ENCODE measurements at places on chromosomes 5 and 9. TPM values are rescaled to one million over a fixed set of nuclear protein-coding genes. Genes with fewer than 3 reads are reported as not detected.
A peak's percentile ranks its signal among the peaks of the same experiment; 100 is the strongest.

GRCh38 chr9:113481176-113481787, 17.8 kb downstream of the RGS3 start:
- no peak for DNase-seq

- peak; percentile 80 for DNase-seq
These were observed 560 bp downstream of the DOCK2 start for GRCh38 chr5:169637549-169638121.

- no peak for DNase-seq
These were observed 4.8 kb upstream of the FAM240B start for GRCh38 chr9:38724754-38725153.

DNA sequence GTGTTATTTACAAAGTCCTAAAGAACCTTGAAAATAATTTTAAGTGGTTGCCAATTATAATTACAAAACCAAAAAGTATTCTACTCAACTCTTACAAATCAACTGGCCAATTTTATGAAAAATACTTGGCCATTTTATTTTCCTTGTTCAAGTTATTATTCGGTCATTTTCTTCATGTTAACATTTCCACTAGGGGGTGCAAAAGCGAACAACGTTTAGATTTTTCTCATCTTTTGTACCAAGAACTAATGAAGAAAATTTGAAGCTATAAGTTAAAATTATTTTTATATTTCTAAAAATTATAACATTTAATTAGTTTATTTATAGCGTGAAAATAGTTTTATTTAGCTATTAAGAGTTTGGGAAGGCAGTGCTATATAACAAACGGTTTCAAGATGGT, 1453.3 kb downstream of the MAT2B start:
- DNase-seq: no peak

GRCh38 chr5:167180906-167181305, 1110.5 kb upstream of the WWC1 start:
- DNase-seq: no peak

DNA sequence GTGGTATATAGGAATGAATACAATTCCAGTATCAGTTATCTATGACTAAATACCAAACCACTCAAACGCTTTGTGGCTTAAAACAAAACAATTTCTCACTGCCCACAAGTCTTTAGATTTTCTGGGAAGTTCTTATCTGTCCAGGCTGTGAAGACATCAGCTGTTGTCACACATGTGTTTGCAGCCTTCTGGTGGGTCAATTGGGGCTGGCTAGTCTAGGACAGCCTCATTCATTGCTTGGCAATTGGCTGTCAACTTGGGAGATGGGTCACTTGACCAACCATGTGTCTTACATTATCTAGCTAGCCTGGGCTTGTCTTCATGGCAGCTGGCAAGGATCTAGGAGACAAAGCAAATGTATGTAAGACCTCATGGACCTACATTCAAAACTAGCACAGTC, 53.8 kb upstream of the PAPPA start:
- DNase-seq: no peak

DNA sequence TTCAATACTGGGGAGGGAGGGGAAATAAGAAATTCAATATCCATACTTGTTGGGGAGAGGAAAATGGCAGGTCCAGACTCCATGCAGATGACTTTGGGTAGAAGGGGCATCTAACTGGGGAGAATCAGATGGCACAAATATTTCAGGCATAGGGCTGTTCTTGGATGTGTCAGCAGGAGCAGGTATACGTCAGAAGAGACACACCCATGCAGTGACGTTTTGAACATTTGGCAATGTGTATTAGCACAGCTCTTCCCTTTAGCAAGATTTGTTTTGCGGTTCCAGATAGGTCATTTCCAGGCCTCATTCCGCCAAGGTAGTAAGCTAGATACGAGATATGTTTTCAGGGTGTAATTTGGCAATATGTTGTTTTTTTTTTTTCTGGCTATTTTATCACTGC, 187.2 kb upstream of the CDH10 start:
- DNase-seq: no peak

DNA sequence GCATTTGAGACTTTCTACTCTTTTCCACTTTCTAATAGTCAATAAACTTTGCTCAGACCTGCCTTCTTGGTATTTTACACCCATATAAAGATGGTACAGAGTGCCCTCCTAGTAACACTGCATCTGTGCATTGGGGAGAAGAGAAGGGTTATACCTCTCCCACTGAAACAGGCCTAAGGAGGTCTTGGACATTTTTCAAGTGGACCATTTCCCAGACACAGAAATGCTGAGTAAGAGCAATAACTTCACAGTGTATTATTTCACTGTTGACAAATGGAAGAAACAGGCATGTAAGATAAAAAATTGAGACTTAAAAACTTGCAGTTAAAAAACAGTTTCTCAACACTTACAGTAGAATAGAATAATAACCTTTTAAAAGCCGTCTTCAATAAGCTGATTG, 1224.0 kb upstream of the CDH18 start:
- no peak for DNase-seq

DNA sequence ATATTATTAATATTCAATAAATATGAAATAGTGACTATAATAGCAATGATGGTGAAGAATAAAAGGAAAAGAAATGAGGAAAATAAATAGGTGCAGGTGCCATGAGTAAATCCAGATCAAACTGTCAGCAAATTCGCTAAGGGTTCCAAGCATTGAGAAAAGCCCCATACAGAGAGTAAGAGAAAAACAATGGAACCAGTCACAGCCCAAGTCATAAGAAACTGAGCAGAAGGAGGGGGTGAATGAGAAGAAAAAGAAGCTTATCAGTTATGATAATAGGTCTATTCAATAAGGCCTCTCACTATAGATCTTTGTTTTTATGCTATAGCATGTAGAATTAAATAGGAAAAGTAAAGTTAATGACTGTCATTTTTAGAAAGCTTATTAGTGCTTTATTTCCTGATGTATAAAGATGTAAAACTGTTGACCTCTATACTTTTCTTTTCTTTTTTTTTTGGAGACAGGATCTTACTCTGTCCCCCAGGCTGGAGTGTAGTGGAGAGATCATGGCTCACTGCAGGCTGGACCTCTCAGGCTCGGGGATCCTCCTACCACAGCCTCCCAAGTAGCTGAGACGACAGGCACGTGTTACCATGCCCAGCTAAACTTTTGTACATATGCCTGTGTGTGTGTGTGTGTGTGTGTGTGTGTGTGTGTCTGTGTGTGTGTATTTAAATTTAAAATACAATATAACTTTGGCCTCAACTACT, 72.4 kb downstream of the FYB1 start:
- DNase-seq: no peak

DNA sequence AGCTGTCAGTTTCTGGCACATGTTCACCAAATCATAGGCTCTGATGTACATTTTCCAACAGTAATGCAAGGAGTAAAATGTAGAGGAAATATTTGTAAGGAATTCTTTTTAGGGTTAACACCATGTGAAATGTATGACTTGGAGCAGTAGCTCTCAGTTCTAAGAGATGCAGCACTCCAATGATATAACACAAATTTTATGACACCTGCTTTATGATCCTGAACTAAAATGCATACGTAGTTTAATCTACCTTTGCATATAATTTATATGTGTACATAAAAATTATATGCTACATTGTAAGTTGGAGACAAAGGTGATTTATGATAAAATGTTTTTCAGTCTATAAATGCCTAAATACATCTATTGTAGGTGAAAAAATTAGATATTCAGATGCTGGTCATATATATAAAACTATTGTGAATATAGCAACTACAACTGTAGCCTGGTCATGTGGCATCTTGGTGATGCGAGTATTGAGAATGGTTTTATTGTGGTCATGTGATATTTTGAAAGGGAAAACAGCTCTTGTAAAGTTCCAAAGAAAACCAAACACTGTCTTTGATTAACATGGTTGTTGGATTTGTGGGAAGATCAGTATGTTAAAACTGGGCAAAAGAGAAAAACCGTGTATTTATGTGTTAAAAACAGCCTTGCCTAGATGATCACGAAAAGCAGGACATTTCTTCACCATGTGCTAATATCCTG, 171.0 kb downstream of the TRIO start:
- no peak for DNase-seq

DNA sequence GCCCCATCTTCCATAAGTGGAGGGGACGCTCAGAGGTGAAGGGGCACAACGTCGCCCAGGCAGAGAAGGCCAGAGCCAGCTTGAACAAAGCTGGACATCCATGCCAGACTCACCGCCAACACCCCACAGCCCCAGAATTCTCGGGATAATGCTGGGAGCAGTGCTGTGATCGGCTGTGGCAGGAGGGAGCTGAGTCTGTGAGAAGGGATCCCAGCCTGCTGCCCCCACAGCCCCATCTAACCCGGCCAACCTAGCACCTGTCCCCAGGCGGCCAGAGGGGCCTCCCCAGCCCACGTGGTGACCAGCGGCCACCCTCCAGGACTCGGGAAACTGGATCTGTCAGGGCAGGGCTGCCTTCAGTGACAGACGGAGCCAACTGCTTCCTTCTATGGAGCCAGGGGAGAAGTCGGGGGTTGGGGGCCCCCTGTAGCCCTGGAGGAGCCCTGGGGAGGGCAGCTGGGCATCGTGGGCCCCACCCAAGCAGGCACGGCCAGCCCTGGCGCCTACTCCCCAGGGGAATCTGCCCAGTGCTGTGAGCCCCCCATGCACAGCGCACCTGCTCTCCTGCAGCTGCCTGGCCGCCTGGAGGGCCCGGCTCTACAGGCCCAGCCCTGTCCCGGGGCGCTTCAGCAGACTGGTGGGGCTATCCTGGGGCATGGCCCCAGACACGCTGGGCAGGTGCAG, 6.0 kb downstream of the BRD3 start:
- DNase-seq: no peak

GRCh38 chr5:83837265-83837907, 116.7 kb upstream of the HAPLN1 start:
- no peak for DNase-seq

DNA sequence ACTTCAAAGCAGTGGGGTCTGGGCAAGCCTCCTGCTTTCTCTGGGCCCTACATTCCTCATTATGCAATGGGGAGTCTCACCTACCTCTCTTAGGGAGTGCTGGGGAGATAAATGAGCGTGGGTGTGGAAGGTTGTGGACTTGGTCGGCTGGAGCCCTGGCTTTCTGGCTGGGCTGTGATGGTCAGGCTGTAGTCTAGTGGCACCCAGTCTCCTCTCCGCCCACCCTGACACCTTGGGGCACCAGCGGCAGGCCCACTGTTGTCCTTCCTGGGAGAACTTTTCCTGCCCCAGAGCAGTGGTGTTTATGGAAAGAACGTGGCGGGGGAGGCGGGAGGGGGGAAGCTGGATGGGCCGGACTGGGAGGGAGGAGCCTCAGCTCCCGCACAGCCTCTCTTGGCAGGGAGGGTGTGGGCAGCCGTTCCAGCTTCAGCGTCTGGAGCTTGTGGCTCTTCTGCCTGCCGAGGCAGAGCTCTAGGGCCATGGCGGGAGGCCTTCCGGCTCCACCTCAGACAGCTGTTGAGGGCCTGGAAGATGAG, 4.1 kb downstream of the PTGS1 start:
- peak; percentile 87 for DNase-seq

DNA sequence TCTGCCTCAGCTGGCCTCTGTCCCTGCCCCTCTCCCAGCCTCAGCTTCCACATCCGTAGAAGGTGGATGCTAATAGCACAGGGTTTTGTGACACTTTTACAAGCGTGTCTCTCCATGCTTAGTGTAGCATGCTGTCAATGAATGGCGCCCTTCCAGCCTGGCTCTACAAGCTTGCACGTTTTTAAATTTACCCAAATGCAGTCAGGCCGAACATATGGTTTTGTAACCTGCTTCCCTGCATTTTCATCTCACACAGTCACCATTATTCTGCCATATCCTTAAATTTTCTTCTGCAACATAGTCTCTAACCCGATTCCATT, 28.8 kb downstream of the FAM163B start:
- DNase-seq: peak; percentile 11

DNA sequence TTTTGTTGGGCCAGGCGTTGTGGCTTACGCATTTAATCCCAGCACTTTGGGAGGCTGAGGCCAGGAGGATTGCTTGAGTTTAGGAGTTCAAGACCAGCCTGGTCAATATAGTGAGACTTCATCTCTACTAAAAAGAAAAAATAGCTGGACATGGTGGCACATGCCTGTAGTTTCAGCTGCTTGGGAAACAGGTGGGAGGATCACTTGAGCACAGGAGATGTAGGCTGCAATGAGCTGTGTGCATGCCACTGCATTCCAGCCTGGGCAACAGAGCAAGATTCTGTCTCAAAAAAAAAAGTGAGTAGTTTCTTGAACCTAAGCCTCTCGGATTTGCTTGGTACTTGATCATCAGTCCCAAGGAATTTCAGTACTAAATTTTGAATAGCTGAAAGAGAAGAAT, 26.9 kb downstream of the G3BP1 start:
- DNase-seq: no peak

DNA sequence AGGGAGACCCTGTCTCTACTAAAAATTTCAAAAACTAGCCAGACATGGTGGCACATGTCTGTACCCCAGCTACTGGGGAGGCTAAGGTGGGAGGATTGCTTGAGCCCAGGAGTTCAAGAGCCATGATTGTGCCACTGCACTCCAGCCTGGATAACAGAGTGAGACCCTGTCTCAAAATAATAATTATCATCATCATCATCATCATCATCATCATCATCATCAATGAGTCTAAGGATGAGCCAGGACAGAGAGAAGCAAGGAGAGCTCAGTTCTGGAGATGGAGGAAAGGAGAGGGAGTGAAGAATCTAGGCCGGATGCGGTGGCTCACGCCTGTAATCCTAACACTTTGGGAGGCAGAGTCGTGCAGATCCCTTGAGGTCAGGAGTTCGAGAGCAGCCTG, 36.7 kb upstream of the MATR3 start:
- no peak for DNase-seq

DNA sequence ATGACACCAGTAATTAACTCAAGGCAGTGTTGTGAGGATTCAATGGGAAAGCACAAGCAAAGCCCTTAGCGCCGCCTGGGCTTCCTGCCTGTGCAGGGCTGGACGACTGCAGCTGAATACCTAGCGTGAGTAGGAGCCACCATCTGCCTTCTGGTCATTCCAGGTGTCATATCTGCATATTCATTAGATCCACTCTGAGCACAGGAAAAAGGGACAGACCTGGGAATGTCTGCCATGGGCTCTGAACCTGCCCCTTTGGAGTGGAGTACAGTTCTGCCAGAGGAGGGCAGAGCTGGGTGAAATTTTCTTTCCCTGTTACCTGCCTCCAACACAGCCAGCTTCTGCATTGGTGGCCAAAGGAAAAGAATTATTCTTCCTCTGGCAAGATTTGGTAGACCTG, 298.8 kb downstream of the NSG2 start:
- no peak for DNase-seq

DNA sequence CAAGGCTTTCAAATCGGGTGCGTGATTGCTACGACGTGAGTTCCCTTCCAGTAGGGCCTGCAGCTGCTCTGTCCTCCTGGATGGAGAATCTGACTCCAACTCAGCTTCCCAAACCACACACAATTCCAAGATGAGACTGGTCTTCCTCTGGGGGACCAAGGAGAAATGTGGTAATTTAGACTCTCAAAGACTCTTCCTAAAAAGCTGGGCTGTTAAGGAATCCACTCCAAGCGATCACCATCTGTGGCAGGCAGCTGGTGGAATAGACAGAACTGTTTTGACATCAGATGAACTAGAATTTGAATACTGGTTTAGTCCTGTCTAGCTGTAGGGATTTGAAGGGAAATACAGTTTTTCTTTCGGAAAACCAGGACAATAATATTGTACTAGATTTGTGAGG, 130.7 kb upstream of the KLF4 start:
- no peak for DNase-seq

- no peak for DNase-seq
These were observed 97.3 kb downstream of the STARD4 start for GRCh38 chr5:111415053-111415452.

- no peak for DNase-seq
These were observed 60.4 kb downstream of the CSNK1A1 start for GRCh38 chr5:149490599-149491485.

The LHX3 gene
- total RNA-seq: not detected

The FYB1 gene
- 4.7 TPM for total RNA-seq

The NUTM2G gene
- total RNA-seq: not detected

The PCDHA1 gene
- not detected for total RNA-seq

The CCDC171 gene
- total RNA-seq: 1.6 TPM

The ENC1 gene
- total RNA-seq: 3.7 TPM

The GABRA1 gene
- total RNA-seq: not detected

Measured in Right ventricle myocardium inferior (tissue), 1 donor.